Astrocyte of the hippocampus (primary cell): ENCODE measurements at places on chromosomes 5 and 9.
A peak's percentile ranks its signal among the peaks of the same experiment; 100 is the strongest.

- no peak for DNase-seq
Observed at GRCh38 chr5:74482990-74483389, 157.5 kb downstream of the ENC1 start.

DNA sequence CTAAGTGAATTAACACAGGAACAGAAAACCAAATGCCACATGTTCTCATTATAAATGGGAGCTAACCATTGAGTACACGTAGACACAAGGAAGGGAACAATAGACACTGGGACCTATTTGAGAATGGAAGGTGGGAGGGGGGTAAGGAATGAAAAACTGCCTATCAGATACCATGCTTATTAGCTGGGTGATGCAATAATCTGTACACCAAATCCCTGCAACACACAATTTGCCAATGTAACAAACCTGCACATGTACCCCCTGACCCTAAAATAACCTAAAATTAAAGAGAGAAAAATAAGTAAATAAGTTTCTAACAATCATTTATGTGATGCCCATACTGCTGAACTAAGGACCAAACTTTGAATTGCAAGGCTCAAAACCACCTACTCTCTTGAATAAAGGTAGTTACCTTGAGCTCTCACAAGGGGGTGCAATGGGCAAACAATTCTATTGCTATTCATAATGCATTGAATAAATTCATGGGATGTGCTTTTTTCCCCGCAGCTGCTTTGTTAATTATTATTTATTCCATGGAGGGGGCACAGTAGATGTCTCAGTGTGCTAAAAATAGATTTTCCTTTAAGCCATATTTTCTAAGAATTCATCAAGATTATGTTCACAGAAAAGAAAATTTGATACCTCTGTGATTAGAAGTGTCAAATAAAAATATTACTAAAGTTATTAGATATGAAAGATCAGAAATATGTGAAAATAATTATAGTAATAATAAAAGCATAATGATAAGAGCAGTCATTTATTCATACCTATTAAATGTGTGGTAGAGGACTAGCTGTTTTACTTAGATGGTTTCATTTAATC is 76.2 kb upstream of the PTPN3 start:
- peak; percentile 79 for DNase-seq

DNA sequence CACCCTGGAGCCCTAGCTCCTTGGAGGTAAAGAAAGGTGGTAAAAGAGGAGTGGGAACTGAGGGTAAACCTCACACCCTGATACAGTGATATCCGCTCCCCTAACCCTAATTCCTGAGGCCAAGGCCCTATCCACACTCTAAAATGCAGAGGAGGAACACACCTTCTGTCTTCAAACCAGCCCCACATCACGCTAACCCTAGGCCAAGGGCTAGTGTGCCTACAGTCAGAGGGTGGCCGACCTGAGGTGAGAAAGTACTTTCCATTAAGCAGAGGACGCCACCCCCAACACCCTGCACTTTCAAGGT is 590 bp downstream of the HDAC3 start:
- DNase-seq: no peak

DNA sequence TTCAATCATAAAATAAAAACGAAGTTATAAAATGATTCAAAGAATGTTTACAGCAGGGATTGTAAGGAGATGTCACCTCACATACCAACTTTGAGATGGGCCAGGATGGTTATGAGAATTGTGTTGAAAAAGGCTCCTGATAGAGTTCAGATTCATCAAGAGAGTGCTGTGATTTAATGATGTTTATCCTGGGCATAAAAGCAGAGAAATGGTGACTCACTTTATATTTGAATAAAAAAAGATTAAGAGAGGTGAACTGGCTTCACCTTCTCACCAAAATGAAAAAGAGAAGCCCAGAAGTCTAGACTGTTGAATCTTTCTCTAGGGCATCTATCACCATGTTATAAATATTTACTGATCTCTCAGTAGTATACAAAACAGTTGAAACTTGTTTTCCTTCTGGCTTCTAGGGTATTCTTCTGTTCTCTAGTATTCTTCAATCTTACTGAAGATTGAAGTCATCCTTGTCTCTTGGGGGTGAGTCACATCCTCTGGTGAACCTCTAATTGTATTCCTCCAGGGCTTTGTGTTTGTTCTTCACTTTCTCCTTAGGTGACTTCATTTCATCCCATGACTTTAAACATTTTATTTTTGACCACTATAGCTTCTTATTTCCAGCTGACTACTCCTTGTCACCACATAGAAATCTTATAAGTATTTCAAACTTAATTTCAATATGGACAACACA is 1237.3 kb upstream of the C9orf72 start:
- peak; percentile 36 for DNase-seq

DNA sequence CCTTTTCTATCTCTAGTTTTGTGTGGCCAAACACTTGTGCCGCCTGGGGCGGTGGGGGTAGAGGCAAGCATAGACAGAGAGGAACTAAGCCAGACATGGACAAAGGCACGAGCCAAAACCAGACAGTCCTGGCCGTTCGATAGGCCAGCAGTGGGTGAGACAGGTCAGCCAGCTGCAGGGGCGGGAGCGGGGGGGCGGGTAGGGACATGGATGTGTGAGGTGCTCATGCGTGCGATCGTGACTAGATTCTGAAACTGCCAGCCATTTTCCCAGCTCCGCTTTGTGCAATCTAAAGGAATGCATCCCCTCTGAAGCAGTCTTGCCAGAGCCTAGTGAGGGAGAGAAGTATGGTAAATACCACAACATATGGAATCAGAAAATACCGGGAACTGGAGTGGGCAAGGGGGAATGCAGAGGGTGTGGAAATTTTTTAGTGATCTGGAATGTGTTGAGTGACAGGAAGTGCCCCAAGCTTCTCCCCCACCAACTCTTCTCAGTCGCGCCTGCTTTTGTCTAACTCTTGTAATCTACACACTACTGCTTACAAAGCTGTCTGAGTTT is 111.9 kb downstream of the NR6A1 start:
- DNase-seq: peak; percentile 96

- no peak for DNase-seq
Observed at GRCh38 chr9:101677861-101678260, 60.6 kb downstream of the GRIN3A start.

GRCh38 chr9:70259512-70259802 is 679 bp downstream of the SMC5 start:
- no peak for DNase-seq

GRCh38 chr5:78533356-78533755 is 115.2 kb downstream of the LHFPL2 start:
- DNase-seq: peak; percentile 52

DNA sequence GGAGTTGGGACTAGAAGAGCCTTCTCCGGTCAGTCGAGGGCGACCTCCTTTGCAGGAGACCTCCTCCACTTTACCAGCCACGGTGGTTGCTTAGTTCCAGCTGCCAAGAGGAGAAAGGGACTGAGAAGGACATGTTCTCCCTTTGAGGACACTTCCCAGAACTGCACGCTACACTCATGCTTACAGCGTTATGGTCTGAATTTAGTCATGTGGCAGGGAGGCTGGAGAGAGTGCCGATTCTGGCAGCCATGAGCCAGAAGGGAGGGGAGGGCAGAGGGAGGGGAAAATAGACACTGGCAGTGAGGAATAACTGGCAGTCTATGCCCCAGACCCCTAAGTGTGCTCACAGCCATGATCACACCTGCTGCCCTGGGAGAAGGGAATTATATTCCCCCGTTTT is 47.8 kb downstream of the TSPAN17 start:
- no peak for DNase-seq

GRCh38 chr5:126422994-126423788 is at the start of gene GRAMD2B:
TSS of gene GRAMD2B (plus strand) at chr5:126423409. CDS start at chr5:126423607, 198 bp downstream.
- DNase-seq: peak; percentile 95

DNA sequence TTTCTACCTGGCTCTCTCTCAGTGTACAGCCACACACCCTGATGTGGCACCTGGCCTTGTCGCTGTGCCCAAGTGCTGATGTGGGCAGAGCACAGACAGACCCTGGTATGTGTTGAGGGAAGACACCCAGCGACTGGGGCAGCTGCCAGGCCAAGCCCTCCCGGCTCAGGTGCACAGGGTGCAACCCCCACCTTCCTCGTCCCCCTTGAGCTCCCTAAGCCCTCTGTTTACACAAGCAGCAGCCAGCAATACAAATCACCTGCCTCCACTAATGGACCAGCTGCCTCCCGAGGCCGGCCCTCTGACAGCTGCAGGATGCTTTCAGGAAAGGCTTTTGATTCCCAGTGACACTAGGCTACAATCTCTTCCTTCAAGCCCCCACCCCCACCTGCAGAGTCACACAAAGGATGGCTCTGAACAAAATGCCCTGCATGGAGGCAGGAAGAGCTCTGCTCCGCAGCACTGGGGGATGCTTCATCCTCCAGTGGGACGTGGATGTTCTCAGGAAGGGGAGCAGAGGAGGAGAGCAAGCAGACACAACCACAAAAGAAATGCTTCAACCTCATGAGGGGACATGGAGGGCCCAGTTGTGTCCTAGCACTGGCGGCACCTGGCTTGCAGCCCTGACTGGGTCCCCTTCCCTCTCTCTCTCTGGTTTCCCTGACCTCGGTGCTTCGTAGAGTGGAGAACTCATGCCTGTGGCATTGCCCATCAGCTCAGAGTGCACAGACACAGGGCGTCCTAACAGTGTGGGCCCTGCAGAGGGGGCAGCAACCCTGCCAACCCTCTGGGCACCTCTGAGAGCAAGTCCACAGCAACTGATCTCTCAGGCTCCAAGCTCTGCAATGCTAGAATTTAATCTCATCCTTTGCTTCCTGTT is 140.8 kb downstream of the BARX1 start:
- DNase-seq: no peak

DNA sequence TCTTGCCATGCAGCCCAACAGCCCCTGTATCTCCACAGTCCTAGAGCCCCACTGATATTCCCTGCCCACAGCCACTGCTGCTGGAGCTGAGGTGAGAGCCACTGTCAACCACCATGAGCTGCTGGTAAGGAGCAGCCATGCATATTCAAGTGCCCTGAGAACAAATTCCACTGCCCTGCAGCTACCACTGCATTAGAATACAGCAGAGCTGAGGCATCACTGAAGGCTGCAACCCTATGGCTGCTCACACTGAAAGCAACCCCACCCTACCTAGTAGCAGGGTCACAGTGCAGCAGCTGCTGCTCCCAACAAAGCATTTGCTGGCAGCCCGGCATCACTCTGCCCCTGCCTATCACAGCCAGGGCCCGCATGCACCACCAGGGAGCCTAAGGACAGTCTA is 68.6 kb downstream of the SKIC3 start:
- DNase-seq: no peak

DNA sequence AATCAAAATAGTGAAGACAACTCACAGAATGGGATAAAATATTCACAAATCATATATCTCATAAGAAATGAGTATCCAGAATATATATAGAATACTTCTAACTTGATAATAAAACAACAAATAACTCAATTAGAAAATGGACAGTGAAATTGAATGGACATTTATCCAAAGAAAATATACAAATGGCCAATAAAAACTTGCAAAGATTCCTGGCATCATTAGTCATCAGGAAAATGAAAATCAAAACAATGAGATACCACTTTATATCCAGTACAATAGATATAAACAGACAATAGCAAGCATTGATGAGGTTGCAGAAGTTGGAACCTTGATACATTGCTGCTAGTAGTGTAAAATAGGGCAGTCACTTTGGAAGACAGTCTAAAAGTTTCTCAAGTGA is 12.8 kb upstream of the TLR4 start:
- no peak for DNase-seq

- no peak for DNase-seq
Observed at GRCh38 chr9:127030814-127031740, 91.4 kb downstream of the ANGPTL2 start.

- DNase-seq: peak; percentile 57
Observed at GRCh38 chr5:159768243-159768642, 148.0 kb upstream of the ADRA1B start.

GRCh38 chr9:3007326-3007725 is 163.4 kb upstream of the PUM3 start:
- DNase-seq: no peak

DNA sequence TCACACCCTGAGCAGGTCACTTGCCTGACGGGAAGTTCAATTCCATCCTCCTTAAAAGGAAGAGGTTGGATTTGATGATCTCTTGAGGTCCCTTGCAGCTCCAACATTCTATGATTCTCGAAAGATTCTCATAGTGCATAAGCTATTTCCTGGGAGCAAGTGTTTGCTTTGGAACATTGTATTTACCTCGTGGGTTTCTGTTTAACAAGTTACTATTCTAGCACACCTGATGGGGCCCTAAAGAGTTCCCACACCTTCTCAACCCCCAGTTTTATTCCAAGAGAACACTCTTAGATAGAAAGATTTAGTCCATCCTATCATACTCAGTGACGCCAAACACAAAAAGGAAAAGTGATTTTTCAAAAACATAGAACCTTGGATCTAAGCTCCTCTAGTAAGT is 23.4 kb downstream of the NR4A3 start:
- no peak for DNase-seq

- DNase-seq: no peak
Observed at GRCh38 chr9:83636813-83637212, 13.9 kb downstream of the IDNK start.

DNA sequence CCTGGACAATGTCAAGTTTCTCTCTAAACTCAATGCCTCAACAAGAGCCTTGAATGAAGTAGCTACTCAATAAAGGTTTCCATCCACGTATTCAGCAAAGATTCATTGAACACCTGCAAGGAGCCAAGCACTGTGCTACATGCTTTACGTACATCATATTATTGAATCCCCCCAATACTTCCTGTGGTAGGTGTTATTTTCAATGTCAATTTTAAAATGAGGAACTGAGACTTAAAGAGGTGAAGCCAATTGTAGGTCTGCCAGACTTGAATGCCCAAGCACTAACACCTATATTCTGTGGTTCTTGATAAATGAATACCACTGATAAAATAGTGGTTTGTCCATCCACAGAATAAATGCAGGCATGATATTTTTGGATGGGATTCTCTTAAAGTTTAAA is 162.3 kb downstream of the DRD1 start:
- DNase-seq: no peak

GRCh38 chr5:17816944-17817343 is 182.7 kb downstream of the TAF11L14 start:
- no peak for DNase-seq

DNA sequence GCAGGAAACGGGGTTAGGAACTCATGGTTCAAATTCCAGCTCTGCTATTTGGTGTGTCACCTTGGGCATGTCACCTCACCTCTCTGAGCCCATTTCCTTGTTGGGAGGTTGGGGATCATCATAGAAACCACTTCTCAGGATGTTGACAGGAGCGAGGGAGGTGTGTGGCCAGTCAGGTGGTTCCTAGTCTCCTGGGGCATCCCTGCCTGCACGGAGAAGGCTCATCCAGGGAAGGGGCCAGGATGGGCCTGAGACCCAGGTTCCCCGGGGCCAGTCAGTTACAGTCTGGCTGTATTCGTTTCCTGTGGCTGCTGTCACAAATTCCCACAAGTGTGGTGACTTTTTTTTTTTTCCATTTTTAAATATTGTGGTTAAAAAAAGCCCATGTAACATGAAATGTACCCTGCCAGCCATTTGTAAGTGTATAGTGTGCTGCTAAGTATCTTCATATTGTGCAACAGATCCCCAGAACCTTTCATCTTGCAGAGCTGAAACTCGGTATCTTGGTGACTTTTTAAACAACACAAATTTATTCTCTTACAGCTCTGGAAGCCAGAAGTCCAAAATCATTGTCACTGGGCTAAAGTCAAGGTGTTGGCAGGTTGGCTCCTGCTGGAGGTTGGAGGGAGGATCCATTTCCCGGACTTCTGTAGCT is 78.7 kb upstream of the UNC5A start:
- no peak for DNase-seq

- no peak for DNase-seq
Observed at GRCh38 chr5:153157156-153157555, 333.3 kb upstream of the GRIA1 start.
